ENCODE measurements at places on chromosomes 4 and X.

DNA sequence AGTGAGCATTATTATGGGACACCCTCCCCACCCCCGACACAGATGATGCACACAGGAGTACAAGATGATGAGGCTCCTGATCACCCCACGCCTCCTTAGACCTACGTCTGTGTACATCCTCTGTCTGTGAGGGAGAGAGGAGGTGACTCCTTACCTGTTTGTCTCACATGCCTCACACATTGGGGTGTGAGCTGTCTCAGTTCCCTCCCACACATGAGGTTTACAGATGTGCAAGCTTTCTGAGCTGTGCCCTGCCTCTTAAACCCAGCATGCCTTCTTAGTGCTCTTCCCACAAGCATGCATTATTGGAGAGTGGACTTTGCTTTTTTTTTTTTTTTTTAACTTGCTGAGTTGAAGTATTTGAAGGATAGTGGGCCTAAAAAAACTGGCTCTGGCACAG, 76.7 kb downstream of the CLCN5 start:
- no peak for DNase-seq

DNA sequence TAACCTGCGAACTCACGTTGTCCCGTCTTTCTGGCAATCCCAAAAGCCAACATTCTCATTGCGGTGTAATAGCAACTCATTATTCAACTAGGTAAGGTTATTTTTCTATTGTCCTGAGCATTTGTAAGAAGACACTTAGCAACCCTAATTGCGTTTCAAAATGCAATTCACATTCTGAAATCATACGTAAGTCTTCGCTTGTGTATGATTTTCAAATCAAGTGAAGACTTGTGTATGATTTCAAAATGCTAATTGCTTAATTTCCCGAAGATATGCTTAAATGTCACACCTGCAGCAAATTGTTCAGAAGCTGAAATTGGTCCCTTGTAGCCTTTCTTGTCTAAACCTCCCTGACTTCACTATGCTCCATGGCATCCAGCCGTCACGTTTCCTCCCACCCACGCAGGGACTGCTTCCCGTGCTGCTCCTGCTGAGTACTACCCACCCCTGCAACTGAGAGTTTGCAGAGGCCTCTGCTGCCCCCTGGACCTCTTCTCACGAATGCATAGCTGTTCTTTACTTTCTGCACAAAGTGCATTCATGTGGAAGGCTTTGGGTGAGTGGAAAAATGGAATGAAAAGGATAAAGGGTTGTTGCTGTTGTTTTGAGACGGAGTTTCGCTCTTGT, 40.8 kb upstream of the CLDN24 start:
- no peak for DNase-seq

DNA sequence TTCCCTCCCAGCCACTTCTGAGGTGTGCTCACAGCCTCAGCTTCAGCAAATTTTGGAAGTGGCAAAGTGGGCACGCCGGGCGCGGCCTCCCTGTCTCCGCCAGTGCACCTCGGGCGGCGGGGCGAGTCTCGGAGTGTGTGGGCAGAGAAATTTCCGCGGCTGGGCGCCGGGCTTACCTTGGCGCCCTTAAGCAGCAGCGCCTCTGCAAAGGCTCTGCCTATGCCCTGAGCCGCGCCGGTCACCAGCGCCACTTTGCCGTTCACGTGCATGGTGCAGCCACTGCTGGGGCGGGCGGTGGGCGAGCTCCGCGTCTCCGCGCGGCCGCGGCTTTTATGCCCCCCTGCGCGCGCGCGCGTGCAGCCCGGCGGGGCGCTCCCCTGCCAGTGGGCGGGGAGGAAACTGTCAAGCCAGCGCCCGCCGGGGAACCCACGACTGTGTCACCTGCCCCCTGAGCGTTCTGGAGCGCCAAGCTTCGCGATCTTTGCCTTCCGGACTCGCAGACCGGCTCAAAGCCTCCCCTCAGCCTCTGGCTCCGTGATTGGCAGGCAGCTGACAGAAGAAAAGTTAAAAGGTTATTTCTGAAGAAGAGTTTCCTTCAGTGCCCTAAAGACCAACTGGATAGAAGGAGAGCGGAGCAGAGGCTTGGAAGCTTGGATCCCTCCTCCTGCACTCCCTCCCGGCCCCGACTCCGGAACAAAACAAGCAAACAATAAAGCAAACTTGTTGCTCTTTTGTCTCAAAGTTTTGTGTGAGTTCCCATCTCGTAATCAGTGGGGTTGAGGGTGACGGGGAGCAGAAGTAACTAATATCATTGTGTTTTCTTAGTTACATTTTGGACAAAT, at the start of gene HPGD:
HPGD (minus strand) TSS at position 306 of the 842 bp plus-strand sequence; CDS start at position 269, 37 bp downstream.
- DNase-seq = no peak

DNA sequence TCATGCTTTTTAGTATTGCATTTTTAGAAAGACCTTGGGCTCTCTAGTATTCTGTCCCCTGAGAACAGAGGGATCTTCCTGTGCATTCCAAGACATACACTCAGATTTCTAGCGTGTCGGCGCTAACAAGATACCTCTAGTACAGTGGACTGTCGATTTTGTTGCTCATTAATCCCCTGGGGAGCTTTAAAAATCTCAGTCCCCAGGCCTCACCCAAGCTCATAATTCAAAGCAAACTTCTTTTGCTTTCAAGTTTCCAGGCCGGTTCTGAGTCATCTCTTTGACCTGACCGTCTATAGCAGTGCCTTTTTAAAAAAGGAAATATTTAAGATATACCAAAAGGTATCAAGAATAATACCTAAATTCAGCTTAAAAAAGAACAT, 137.0 kb downstream of the AMMECR1 start:
- DNase-seq = no peak

DNA sequence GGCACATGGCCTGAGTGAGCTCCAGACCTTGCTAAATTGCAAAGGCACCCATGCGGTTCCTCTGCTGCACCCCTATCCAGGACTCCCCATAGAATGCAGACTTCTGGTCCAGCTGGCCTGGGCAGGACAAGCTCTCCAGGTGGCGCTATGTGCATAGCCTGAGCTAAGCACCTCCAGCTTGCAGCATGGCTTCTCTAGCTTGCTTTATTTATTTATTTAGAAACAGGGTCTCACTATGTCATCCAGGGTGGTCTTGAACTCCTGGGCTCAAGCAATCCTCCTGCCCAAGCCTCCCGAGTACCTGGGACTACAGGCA, 5.5 kb upstream of the WFS1 start:
- DNase-seq = no peak

- no peak for DNase-seq
These were observed 602.9 kb upstream of the HTR2C start for GRCh38 chrX:113980953-113981352.

DNA sequence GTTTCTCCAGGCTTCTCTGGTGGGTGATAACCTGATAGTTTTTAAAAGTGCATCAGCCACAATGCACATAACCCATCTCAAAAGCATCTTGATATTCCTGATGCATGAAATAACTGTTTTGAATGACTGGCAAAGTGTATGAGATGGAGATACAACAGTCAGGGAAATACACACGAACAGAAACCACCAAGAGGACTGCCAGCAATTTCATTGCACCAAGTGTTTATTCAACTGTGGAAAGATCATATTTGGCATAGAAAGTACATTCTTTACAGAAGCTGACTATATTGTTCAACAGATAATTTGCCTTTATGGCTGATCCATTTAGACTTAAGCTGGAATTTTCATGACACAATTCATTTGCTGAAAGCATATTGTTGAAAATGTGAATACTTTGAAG, 139.5 kb downstream of the SLIT2 start:
- DNase-seq = no peak

DNA sequence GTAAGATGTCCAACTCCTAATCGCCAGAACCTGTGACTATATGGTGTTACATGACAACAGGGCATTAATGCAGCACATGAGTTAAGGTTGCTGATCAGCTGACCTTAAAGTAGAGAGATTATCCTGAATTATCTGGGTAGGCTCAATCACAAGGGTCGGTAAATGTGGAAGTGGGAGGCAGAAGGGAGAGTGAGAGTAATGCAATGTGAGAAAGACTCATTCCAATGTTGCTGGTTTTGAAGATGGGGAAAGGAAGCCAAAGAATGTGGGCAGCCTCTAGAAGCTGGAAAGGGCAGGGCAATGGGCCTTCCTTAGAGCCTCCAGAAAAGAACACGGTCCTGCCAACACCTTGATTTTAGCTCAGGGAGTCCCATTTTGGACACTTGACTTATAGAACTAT, 67.4 kb downstream of the STX18 start:
- DNase-seq = no peak

GRCh38 chrX:18574591-18574990, 97.3 kb downstream of the RS1 start:
- DNase-seq = no peak

Data from GF-D8 (cell line).